ENCODE measurements at places on chromosomes 5 and 9. TPM values are rescaled to one million over a fixed set of nuclear protein-coding genes. Genes with fewer than 3 reads are reported as not detected.

DNA sequence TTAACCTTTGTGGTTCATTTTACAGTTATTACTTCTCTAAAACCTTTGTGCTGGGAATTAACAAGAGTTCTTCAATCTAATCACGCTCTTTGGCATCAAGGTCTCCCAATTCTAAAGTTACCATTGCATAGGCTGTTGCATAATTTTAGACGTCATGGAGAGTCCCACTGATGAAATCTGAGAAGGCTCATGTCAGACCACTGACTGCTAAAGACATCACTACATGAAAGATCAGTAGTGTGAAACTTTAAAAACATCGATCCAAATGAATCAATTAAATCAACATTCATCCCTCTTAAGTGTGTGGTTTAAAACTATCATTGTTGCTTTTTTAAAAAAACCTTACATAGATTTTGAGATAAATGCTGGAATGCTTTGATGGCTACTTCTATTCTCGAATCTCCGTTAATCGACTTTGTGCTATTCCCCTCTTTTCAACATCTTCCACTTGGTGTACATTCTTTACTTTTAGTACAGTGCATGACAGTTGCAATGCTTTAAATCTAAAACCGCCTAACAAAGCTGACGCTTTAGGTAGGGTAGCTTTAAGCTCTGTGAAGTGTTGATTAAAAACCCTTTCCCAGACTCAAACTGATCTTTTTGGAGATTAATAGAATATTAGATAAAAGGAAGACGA lies 33.6 kb downstream of the NR2F1 start:
- ATAC-seq: no peak

- no peak for ATAC-seq
Measured at GRCh38 chr9:134136996-134137299, 1.1 kb downstream of the WDR5 start.

The SEMA6A gene
- total RNA-seq: 6.1 TPM

GRCh38 chr5:140142856-140143255 lies 17.1 kb downstream of the IGIP start:
- ATAC-seq: no peak

- ATAC-seq: no peak
Measured at GRCh38 chr5:407051-407450, 35.9 kb upstream of the EXOC3 start.

GRCh38 chr9:94507531-94508258 lies 47.2 kb upstream of the PCAT7 start:
- no peak for ATAC-seq

- no peak for ATAC-seq
Measured at GRCh38 chr5:37838152-37838932, 1.5 kb downstream of the GDNF start.

The FAM169A gene
- total RNA-seq: 1.5 TPM

The TAF11L10 gene
- total RNA-seq: not detected

The GNA14 gene
- 0.60 TPM for total RNA-seq

DNA sequence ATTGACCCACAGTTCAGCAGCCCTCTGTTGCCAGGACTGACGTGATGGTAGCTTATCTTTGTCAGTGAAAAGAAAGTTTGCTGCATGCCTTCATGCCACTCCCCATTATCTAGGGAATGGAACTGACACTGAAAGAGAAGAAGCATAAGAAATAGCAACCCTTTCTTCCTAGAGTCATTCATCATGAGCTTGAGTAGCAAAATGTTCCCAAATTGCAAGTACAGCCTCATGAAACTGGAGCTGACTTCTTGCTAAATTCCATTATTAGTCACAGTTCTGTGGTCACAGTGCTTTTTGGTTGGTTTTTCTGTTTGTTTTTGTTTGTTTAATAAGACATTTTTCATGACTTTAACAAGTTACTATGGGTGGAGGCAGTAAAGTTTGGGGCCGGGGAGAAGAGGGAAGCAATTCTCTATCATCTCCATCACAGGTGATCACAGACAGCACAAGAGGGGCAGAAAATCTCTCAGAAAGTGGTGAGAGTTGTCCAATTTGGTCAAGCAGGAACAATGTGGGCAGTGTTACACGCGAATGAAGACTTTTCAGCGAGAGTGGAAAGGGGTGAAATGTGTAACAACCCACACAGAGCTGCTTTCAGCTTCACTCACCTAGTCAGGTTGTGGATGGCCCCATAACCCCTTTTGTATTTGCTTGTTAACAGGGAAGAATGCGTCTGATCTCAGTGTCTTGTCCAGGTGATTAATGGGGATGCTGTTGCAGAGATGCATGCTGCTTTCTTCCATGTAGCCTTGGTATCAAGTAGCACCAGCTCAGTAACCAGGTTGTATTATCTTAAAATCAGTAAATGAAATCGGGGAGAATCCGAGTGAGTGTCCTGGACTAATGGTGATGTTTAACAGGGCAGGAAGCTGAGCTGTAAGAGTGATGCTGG lies 440.4 kb downstream of the DMRT2 start:
- no peak for ATAC-seq

GRCh38 chr9:137269231-137269772 lies 8.2 kb upstream of the TOR4A start:
- ATAC-seq: peak; percentile 16

DNA sequence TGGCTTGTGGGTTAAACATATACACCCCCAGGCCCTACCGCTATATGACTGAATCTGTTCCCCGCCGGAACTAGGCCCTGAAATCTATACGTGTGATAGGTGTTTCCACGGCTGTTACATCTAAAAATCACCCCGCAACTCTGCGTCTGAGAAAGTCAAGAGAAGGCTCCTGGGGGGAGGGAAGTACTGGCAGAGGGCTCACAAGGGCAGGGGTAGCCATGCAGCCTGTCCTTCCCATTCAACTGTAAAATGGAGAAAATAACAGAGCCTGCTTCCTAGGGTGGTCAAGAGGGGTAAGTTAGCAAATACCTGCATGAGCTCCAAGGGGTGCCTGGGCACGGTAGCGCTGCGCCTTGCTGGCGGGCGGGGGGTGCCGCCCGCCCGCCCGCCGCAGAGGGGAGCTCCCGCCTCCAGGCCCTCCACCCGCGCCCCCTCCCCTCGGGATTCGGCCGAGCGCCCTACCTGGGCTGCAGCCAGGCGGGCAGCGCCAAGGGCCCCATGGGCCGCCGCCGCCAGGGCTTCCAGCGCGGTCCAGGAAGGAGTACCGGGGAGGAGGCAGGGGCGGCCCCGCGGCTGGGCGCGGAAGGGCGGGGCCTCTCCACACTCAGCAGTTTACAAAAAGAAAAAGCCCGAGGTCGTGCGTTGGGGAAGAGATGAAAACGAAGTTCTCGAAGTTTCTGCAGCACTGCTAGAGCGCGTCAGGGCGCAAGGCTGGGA lies at the start of gene HACD4:
HACD4 (minus strand) TSS at position 550 of the 717 bp plus-strand sequence; CDS start at position 500, 50 bp downstream.
- peak; percentile 90 for ATAC-seq

DNA sequence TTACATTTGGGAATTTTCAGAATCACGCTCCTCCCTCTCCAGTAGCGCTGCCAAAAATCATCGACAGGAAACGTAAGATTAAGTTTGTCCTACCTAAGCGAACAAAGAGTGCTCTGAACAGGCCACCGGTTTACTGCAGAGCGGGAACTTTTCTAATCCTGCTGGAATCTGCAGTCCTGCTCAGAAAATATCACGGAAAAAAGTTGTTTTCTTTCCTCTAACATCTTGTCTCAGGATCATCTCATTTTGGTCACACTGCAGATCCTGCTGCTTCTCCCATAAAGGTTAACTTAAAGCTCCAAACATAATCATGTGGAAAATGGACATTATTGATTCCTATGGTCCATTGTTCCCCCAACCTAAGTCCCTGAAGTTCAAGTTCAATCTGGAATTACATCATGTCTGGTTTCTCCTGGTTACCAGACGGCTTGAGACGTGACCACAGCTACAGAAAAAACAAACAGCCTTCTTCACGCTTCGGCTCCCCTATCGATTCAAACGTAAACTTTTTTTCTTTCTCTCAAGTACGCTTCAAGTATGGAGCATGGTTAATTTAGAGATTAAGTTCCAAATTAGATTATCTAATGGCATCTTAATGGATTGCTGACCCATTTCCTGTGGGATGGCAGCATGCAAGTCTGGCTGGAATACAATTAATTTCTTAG lies 217.6 kb downstream of the NFIB start:
- ATAC-seq: peak; percentile 66

- ATAC-seq: no peak
Measured at GRCh38 chr9:19193029-19193324, 37.5 kb upstream of the DENND4C start.

DNA sequence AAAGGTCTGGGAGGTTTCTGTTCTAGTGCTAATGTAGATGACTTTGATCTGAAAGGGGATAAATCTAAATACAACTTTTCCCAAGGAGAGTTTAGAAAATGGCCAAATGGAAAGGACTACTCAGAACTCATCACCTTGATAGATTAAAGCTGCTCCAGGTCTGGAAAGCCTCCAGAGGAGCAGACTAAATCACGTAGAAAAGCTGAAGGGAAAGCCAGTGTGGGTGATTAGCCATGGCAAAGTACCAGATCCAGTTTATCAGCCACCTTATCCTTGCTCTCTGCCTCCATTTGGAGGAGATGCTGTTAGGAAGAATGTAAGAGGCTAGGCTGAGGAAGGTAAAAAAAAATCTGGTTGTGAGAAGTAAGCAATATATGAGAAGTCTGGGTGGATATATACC lies 120.7 kb upstream of the RAI14 start:
- ATAC-seq: no peak

DNA sequence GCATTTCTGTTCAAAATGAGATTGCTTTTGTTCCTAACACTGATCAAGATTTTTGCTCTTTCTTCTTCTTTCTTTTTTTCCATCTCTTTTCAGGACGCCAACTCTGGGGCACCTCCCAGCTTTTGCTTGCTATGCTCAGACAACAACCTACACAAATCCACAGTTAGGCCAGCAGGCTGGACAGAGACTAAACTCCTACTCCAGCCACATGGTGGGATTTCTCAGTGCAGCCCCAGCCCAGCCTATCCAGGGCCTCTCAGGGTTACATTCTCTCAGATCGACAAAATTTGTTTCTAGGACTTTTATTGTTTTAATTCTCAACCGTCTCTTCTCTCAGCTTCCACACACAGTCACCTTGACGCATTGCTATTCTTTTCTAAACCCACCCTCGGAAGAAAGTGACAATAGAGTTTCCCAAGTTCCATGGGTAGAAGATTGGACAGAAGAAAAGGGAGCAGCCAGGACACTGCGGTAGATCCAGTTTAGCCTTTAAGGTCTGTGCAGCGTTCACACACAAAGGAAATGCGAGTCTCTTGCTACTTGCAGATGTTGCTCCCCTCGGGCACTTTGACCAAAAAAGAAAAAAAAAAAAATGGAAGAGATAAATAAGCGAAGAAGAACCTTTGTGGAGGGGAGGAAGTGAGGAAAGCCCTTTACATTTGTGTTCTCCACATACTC lies 588.6 kb upstream of the GRAMD2B start:
- ATAC-seq: no peak

DNA sequence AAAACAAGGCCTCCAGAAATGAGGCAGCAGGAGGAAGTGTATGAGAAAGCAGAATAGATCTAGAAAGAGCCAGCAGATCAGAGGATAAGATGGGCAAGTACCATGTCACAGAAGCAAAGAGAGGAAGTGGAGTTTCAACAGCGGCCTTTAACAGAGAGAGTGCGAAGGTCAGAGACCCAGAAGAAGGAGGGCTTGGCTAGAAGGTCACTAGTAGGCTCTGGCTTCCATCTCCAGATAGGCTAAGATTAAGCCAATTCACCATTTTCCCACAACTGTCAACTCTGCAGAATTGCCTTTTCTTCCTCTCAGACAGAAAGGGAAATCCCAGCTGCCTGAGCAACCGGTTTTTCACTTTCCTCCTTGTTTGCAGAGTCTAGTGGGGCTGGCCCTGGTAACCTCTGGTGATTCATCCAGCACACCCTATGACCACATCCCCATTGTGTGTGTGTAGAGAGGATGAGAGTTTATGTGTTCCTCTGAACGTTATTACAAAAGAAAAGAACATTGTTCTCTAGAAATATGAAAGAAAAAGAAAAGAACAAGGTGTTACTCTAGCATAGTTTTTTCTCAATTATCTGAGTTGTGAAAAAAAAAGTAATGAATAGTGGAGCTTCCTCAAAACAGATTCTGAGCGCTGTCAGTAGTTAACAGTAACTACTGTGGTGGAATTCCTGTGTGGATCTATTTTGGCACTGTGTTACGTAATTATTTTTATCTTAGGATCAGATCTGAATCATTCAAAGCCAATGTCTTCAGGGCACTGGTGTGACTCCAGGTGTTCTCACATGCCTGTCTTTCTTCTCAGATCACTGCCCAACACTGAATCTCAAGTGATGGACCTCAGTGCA lies 220.4 kb downstream of the ARRDC3 start:
- peak; percentile 99 for ATAC-seq

GRCh38 chr9:7788772-7789171 lies 10.8 kb downstream of the DMAC1 start:
- ATAC-seq: no peak

The SLC36A3 gene
- not detected for total RNA-seq

- ATAC-seq: no peak
Measured at GRCh38 chr9:17906841-17907778, 328.2 kb downstream of the SH3GL2 start.

DNA sequence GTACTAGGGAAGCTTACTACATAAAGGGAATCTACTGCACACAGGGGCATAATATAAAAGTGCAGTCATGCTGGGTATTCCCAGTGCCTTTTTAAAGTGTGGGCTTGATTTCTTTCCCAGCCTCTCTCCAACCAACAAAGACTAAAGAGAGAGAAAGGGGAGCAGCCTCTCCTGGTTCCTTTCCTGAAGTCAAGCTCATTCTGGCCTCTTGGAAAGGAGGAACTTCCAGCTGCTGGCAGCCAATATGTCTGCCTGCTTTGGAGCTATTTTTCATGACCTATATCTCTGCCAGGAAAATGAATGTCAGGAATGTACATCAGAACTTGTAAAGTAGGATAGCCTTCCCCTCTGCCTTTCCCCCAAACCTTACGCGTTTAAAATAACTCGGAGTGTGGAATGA lies 57.1 kb downstream of the RAB3C start:
- ATAC-seq: no peak

GRCh38 chr5:172648013-172648381 lies 6.9 kb downstream of the NEURL1B start:
- ATAC-seq: peak; percentile 93

DNA sequence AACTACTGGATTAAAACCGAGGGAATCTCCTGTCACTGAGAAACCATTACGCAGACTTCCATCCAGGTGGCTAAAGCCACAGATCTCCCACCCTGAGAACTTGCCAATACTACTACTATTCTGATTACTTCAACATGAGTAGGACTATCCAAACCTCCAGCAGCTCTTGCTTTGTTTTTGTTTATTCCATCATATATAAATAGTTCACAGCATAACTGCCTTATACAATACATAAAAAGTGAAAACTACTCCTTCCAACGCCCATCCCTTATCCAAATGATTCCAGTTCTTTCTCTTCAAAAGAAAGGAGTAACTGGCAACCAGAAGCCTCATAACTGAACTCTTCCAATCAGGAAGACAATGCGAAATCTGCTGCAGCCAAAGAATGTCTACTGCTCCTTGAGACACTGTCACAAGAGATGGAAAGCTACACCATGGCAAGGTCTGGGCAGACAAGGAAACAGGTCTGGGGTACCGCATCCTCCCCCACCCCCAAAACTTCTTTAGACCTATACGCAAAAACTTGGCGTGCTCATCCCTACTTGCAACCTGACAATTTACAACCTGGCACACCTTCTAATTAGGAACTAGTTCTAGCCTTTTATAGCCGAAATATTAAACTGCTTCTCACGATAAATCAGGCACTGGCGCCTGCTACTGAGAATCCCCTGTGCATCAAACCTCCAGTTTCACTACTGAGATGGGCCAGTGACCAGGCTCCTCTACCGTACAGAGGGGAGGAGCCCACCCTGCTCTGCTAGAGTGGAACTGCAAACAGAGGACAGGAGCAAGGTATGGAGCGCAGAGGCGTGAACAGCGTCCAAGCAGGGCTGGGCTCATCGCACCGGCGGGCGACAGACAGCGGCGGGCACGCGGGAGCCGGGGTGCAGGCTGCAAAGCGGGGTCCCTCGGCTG lies 986 bp downstream of the PLPP1 start:
- ATAC-seq: peak; percentile 65

All from esophagus mucosa (tissue), 1 donor.